CD4-positive, alpha-beta memory T cell (primary cell): ENCODE measurements at places on chromosomes 3 and 15.
A peak's percentile ranks its signal among the peaks of the same experiment; 100 is the strongest.

- peak; percentile 55 for DNase-seq
These were observed 23.1 kb upstream of the MCCC1 start for GRCh38 chr3:183122257-183122932.

GRCh38 chr15:47258521-47258920 is 458.8 kb upstream of the SEMA6D start:
- DNase-seq: no peak

DNA sequence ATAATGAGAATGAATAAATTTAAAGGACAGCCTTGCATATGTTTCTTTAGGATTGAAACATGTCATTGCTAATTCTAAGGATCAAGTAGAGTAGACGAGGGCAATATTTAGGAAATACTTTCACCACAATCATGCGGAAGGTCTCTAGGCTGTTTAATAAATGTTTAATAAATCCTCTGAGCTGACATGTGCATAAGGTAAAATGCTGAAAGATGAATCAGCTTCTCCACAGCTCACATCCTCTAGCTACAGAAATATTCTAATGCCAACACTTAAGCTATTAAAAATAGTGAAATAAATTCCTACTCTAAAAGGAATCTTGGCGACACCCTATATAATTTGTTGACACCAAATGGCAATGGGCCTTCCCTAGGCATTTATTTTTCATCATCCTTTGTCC is 407.3 kb downstream of the TBL1XR1 start:
- no peak for DNase-seq

- no peak for DNase-seq
These were observed 24.9 kb upstream of the SENP5 start for GRCh38 chr3:196842567-196843434.

GRCh38 chr15:77851691-77852090 is 219.0 kb upstream of the LINGO1 start:
- no peak for DNase-seq

- no peak for DNase-seq
These were observed 44.5 kb downstream of the CCR1 start for GRCh38 chr3:46163556-46164041.

DNA sequence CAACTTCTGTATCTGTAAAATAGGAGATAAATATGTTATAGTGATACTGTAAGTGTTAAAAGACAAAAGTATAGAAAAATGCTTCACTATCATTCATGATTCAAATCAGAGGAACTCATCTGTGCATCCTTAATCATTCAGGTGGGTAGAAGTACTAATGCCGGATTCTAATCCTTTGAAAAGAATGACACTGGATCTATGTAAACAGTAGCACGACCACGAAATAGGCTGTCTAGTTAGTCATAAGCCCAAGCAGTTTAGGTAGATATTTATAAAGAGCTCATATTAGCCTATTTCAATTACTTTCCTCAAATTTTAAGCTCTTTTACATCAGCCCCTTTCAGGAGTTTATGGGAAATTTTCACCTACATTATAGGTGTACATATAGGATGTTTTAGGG is 437.9 kb downstream of the SOX2 start:
- DNase-seq: no peak

DNA sequence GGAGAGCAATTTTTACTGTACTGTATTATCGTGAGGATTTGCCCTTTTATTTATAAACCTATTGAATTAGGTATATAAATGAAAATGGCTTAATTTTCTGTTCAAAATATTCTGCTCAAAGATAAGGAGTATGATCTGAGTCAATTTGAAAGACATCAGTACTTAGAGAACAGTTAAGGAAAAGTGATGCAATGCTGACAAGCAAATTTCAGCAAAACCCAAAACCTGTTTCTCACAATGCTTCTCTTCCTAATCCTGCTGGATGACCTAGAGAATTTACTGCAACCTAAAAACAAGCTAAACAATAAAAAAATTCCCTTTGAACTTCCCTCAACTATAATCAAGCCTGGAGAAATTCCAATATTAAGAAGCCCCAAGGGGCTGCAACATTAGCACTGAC is 82.7 kb downstream of the RFX7 start:
- no peak for DNase-seq

GRCh38 chr15:70284438-70285214 is 186.9 kb upstream of the TLE3 start:
- no peak for DNase-seq

GRCh38 chr3:143120716-143121240 is 1.2 kb downstream of the CHST2 start:
- no peak for DNase-seq

DNA sequence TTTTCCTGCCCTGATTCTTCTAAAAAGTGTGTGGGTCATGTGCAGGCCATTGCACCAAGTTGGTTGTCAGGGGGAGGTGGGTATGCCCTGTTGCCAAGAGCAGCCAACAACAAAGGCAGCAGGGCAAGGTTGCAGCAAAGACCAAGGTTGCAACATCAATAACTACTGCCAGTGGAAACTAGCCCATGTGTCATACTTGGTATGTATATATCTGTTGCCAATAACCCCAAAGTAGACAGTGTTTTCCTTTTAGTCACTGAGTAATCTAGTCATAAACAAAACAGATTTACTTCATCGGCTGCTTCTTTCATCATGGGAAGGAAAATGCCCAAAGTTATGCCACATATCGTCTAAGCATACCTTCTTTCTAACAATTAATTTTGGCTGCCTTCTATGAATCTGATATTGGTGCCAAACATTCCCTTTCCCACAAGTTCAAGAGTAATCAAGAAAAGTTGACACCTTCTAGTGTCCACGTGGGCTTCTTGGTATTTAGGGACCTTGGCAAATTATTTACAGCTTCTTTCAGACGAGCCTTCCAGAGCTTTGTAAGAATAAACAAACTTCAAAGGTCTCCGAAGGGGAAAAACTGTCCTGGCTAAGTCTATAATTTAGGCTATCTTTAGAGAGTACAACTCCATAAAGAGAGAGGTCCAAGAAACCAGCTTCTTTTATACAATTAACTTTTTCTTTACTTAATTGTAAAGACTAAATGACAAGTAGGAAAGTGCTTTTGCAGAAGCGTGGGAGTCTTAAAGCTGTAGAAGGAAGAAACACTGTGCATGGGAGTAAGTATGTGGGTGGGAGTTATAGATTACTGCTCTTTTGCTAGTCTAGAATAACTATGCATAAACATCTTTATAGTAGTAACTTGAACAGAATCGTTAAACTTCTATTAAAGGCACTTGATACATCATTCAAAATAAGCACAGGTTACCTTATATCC is 10.0 kb upstream of the MBNL1 start:
- peak; percentile 61 for DNase-seq

GRCh38 chr15:52112203-52112750 is 298 bp downstream of the BCL2L10 start:
- peak; percentile 51 for DNase-seq

DNA sequence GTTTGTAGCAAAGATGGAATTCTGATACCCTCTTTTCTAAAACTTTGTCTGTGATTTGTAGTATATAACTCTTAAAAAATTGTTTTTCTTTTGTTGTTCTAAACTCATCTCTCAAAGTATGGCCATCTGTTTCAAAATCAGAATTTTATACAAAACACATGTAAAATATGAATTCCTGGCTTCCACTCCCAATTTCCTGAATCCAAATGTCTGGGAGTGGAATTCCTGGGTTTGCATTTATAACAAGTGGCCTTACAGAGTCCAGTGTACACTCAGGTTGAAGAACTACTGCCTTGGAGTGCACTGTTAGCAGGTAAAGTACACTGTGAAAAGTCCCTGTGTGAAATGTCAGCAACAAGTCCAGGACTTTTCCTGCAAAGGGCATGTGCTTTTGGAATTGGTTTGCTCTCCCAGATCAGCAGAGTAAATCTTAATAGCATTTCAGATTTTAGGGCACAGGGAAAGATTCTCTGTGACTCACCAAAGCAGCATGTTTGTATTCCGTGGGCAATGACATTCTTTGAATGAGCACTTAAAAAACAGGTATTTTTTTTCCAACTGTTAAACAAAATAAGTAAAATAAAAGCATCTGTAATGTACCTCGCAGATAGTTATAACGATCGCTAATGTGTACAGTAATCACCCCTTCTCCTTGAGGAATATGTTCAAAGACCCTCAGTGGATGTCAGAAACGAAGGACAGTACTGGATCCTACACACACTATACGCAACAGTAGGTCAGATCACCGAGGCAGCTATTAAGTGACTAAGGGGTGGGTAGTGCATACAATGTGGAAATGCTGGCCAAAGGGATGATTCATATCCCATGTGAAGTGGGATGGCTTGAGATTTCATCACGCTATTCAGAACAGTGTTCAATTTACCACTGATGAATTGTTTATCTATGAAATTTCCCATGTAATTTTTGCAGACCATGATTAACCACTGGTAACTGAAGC is 2.0 kb upstream of the CLDN16 start:
- no peak for DNase-seq

GRCh38 chr3:134590766-134591165 is 60.1 kb downstream of the KY start:
- no peak for DNase-seq

- DNase-seq: no peak
These were observed 103.0 kb upstream of the ARHGEF26 start for GRCh38 chr3:154018100-154018696.
